ENCODE measurements at places on chromosomes 11 and 22.

DNA sequence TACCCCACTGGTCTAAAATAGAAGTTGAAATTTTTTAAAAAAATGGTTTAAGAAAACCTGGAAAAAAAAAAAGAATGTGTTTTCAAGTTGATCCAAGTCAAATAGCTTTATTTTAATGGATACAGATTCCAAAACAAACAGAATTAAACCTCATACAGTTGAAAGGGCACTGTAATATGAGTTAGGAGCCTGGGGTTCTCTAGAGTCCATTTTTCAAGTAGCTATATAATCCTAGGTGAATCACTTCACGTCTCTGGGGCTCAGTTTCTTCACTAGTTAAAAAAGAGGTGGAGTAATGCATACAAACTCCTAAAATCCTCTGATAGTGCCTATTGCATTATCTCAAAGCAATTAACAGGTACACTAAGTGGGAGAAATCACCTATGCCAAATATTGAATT, 132.9 kb downstream of the BBOX1 start:
- no peak for DNase-seq

DNA sequence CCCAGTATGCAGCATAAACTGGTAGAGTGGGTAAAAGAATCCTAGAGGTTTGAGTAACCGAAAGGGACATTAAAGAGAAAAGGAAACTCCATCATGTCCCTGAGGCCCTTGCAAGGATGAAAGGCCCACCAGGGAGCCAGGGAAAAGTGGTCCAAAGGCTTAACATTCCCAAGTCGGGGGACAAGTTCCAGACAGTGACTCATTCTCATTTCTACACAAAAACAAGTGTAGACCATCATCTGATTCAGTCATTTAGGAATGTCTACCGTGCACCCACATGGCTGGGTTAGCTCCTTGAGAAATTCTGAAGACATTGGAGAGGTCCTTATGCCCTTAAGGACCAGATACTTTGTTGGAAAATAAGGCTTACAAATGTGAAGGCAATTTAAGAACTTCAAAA, 4.8 kb upstream of the NOX4 start:
- no peak for DNase-seq

GRCh38 chr11:22510010-22510409, 115.6 kb downstream of the FANCF start:
- DNase-seq = no peak

DNA sequence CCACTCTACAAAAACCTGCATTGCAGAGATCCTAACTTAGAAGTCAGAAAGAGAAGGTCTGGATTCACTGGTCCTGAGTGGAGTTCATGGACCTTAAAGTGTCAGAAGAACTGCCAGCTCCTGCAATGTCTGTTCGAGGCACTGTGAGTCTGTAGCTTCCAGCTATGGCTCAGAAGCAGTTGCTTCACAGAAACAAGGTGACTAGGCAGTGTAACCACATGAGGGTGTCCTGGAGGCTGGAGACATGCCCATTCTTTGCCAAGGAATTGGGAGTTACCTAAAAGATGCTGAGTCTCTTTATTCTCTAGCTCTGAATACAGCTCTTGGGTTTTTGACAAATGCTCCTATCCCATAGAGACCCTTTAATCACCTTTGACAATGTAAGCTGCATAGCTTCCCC, 130.5 kb downstream of the SPON1 start:
- no peak for DNase-seq

GRCh38 chr22:33865996-33866395, 54.3 kb downstream of the LARGE1 start:
- no peak for DNase-seq

- DNase-seq = no peak
Observed at GRCh38 chr22:42673898-42674401, 24.8 kb upstream of the CYB5R3 start.

DNA sequence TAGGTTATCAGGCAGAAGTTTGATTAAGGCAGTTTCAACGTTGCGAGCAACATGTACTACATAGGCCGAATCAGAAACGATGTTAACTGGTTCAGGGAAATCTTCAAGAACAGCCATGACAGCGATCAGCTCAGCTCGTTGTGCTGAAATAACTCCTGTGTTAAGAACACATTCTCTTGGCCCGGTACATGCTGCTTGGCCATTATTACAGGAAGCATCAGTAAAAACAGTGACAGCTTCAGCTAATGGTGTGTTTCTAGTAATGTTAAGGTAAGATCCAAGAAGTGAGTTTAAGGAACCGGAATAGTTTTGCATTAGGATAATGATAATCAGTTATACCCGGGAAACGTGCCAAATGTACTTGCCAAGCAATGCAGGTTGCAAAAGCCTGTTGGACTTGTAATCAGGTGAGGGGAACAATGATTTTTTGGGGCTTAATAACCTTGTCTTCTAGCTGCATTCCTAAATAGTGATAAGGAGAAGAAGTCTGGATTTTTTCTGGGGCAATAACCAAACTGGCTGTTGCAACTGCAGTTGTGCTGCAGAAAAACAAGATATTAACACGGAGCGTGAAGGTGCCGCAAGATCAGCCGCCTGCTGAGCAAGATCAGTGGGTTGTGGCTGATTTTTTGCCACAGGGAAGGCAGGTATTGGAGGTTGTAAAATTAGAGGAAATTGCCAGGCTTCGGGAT, 14.3 kb downstream of the OR52K1 start:
- DNase-seq = no peak

GRCh38 chr11:102006835-102007566, 40.2 kb upstream of the CFAP300 start:
- DNase-seq = no peak

- no peak for DNase-seq
Observed at GRCh38 chr11:1751531-1751921, 1.1 kb upstream of the IFITM10 start.

- DNase-seq = no peak
Observed at GRCh38 chr11:85114786-85115185, 512.4 kb downstream of the DLG2 start.

DNA sequence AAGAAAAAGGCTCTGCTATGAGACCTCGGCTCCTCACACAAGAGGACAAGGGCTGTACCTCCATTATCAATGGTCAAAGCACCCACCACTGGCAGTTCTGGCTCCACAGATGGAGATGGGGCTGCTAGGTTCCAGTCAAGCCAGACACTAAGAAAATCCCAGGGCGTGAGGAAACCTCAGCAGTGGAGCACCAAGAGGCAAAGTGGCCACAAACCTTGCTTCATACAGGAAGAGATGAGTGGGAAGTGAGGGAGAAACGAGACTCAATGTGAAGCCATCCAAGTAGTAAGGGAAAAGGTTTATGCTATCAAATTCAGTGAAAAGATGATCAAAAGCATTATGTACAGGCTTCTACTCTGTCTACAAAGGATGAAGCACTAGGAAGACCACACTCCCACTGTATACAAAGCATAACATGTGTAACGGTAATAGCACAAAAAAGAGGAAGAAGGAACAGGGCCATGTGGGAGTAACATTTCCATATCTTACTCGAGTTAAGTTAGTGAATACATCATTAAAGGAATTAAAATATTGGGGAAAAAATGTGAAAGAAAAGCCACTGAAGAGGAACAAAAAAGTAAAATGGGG, 27.0 kb downstream of the POLDIP3 start:
- no peak for DNase-seq

GRCh38 chr11:44964526-44965209, 14.0 kb upstream of the TP53I11 start:
- no peak for DNase-seq

DNA sequence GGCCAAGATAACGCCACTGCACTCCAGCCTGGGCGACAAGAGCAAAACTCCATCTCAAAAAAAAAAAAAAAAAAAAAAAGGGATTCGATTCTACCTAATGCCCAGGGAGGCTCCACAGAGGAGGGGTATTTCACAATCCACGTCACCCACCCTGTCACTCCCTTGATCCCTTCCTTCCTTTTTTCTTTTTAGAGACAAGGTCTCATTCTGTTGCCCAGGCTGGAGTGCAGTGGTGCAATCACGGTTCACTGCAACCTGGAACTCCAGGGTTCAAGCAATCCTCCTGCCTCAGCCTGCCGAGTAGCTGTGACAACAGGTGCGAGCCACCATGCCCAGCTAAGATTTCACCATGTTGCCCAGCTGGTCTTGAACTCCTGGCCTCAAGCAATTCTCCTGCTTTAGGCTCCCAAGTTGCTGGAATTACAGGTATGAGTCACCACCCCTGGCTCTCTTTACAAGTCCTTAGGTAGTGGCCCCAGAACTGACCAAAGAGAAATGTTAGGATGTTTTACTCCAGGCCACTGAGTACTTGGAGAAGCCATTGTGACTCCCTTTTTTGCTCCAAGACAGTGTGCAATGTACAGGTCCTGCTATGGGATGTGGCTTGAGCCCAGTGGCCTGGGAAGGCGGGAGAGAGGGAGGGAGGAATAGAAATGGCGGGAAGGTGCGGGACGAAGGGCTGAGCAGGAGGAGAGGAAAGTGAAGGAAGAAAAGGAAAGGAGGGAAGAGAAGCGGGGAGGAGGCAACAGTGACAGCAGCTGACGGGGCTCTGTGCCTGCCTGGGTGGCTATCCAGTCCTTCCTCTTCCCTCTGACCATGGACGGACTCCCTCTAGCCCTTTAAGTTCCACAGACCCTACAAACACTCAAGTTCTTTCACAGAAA, 11.8 kb upstream of the FXYD2 start:
- no peak for DNase-seq

GRCh38 chr11:116384407-116384806, 388.4 kb downstream of the BUD13 start:
- no peak for DNase-seq

DNA sequence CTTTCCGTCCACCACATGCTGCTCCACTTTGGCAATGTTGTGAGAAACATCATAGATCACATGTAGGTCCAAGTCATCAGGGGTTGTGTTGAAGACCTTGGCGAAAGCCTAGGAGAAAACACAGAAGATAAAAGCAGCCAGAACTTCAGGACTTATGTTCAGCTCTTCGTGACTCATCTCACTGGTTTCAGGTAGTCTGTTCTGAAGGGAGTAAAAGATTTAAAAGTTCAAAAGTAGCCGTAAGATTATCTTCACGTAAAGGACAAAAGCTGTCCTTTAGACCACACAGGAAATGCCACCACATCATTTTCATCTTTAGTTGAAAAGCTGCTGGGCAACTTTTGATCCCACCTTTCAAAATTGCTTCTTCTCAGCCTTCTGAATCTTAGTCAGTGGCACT, 16.9 kb downstream of the RTCB start:
- DNase-seq = no peak

DNA sequence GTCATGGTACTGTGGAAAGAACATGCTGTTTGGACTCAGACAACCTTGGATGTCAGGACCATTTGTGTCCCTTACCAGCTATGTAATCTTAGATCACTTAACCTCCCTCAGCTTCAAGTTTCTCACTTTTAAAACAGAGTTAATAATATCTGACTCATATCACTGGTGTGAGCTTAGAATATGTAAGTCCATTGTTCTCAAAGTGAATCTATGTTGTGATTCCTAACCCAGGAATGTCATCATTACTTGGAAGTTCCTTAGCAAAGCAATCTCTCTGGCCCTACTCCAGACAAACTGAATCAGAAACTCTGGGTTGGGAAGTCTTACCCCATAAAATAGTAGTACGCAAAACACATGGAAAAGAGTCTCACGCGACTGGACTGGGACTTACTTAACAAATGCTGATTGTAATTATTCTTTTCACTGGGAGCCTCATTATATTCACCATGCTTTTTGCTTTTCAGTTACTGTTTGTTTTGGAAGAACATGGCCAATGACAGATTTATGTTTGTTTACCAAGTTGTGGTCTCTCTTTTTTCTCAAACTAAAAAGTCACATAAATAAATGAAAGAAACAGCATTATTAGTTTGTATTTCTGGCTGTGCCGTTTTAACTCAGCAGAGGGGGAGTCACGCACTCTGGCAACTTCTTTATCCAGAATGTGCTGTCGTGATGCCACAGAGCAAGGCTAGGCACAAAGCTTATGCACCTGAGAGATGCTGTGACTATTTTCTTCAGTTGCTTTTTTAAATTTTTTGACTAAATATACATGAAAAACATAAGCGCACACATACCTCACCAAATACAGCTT, 217.7 kb upstream of the CTSC start:
- DNase-seq = no peak

DNA sequence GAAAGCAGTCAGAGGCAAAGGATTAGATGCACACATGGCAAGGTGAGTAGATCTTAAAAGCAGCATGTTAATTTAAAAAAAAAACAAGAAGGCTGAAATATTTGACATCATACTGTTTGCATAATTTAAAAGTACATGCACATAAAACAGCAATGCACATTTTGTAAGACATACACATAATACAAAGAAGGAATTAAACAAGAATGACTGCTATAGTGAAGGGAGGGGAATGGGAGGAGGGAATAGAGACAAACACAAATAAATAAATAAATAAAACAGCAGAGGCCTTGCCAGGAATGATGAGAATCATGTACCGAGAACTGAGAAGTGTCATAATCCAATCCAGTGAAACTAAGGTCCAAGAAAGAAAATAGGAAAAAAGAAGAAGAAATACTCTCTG, 486.2 kb upstream of the API5 start:
- DNase-seq = no peak

- DNase-seq = no peak
Observed at GRCh38 chr11:121494355-121495099, 41.8 kb upstream of the SORL1-AS1 start.

GRCh38 chr22:33887173-33887572, 33.1 kb downstream of the LARGE1 start:
- no peak for DNase-seq

DNA sequence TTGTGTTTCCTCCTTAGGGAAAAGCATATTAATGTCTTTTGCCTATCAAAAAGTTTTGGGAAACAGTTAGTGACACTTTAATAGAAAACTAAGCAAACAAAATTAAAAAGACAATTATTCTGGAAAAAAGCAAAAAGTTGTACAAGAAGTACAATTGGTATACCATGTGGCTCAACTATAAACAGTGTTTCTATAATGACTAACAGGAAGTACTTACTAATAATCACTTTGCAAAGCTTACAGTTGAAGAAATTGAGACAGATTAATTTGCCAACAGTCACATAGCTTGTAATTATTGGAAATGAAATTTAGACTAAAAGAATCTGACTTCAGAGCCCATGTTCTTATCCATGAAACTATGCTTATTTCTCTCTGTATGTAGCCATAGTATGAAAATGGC, 24.7 kb downstream of the PPME1 start:
- no peak for DNase-seq

GRCh38 chr11:26651916-26652315, 69.9 kb downstream of the SLC5A12 start:
- DNase-seq = no peak

- no peak for DNase-seq
Observed at GRCh38 chr11:4068962-4069361, 25.6 kb upstream of the RRM1 start.

Data from cortex of kidney (tissue), 1 donor.